Aorta (tissue), 5 donors: ENCODE measurements at places on chromosomes 13 and 19.

DNA sequence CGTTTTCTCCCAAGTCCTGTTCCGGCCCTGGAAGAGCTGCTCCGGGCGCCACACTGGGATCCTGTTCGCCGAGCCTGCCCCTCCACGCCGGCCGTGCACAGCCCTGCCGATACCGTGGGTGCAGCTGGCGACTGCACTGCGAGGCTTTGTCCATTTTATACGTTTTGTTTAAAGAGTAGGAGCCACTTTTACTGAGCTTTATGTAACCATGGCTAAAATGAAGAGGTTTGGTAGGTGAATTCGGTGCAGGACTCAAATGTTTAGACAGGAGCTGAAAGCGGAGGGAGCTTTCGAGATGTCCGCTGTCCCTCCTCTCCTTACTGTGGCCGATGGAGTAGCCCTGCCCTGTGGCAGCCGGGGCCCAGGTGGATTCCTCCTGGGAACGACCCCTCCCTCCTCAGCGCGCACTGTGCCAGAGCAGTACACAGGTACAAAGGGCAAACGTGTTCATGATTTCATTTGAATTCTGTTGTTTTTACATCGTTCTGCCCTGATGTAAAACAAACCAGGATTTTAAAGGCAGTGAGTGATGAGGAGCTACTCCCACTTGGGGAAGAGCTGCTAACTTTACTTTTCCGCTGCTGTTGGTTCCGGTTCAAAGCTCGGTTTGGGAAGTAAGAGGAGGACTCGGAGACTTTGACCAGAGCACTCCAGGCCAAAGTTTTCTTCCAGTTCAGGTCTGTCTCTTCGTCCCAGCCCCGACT lies 1.7 kb downstream of the COL4A2 start:
- peak overlapping the region; percentile 51 for H3K27ac ChIP-seq
- H3K36me3 ChIP-seq: no peaks in the 10 kb centered on the region
- DNase-seq: no peak
- peaks cover 4% of the 10 kb centered on the region for H3K4me1 ChIP-seq

GRCh38 chr13:98517576-98518310 lies 59.2 kb downstream of the STK24 start:
- no peaks in the 10 kb centered on the region for H3K36me3 ChIP-seq
- H3K4me1 ChIP-seq: no peaks in the 10 kb centered on the region
- no peak for DNase-seq
- no peaks in the 10 kb centered on the region for H3K27me3 ChIP-seq
- no peak overlapping the region for H3K4me3 ChIP-seq

GRCh38 chr13:85140192-85140591 lies 659.0 kb downstream of the SLITRK6 start:
- H3K27me3 ChIP-seq: no peaks in the 10 kb centered on the region
- H3K36me3 ChIP-seq: no peaks in the 10 kb centered on the region
- DNase-seq: no peak

DNA sequence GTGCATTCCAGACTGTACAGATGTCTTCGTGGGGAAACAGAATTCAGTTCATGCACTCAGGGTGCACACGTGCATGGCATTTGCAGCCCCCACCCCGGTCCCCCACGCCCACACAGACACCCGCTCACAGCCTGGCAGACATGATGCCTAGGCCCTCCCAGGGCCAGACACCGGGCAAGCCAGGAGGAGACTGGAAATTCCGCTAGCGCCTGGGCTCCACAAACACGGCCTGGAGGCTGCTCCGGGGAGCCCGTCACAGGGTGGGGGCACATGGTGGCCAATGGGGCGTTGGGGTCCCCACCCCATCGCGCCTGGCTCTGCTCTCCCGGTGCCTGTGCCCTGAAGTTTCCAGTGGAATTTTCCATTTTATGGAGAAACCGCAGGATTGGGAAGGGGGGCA lies 3.6 kb downstream of the CILP2 start:
- no peak for DNase-seq
- no peak overlapping the region for H3K27ac ChIP-seq
- H3K27me3 ChIP-seq: no peaks in the 10 kb centered on the region
- no peaks in the 10 kb centered on the region for H3K36me3 ChIP-seq
- H3K4me3 ChIP-seq: no peak overlapping the region

GRCh38 chr19:3106509-3107141 lies 12.5 kb downstream of the GNA11 start:
- H3K36me3 ChIP-seq: no peaks in the 10 kb centered on the region
- H3K27me3 ChIP-seq: no peaks in the 10 kb centered on the region
- no peak overlapping the region for H3K4me3 ChIP-seq
- no peak overlapping the region for H3K27ac ChIP-seq

DNA sequence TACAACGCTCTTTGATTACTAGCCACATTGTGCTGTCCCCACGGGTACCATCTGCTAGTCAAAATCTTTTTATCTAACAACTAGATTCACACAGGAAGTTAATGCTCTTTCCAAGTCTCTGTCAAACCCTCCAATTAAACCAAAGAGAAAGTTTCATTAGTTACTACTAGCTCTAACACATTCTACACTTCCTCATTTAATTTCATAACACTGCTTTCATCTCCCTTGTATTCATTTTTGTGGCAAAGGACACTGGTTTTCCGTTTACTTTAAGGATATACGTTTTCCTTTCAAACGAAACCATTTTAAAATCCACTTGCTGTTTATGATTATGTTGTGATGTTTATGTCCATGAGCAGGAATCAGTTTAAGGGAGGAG lies 5.3 kb downstream of the DYRK1B start:
- no peaks in the 10 kb centered on the region for H3K4me1 ChIP-seq
- no peak overlapping the region for H3K27ac ChIP-seq
- DNase-seq: no peak
- H3K27me3 ChIP-seq: no peaks in the 10 kb centered on the region

- DNase-seq: no peak
- H3K27me3 ChIP-seq: no peaks in the 10 kb centered on the region
- peaks cover 2% of the 10 kb centered on the region for H3K4me1 ChIP-seq
- H3K4me3 ChIP-seq: no peak overlapping the region
- H3K27ac ChIP-seq: no peak overlapping the region
- H3K36me3 ChIP-seq: peaks cover 3% of the 10 kb centered on the region
These were observed 78.6 kb downstream of the SLC7A1 start for GRCh38 chr13:29516880-29517279.

GRCh38 chr13:75749407-75749806 lies 113.3 kb downstream of the LMO7 start:
- H3K4me3 ChIP-seq: no peak overlapping the region
- H3K27me3 ChIP-seq: no peaks in the 10 kb centered on the region
- peak overlapping the region; percentile 14 for H3K27ac ChIP-seq
- H3K36me3 ChIP-seq: no peaks in the 10 kb centered on the region
- H3K4me1 ChIP-seq: no peaks in the 10 kb centered on the region
- DNase-seq: peak; percentile 82

- H3K27me3 ChIP-seq: no peaks in the 10 kb centered on the region
- no peaks in the 10 kb centered on the region for H3K4me1 ChIP-seq
- peak; percentile 71 for DNase-seq
- H3K36me3 ChIP-seq: no peaks in the 10 kb centered on the region
- H3K27ac ChIP-seq: peak overlapping the region; percentile 89
These were observed 15.1 kb upstream of the EPHX3 start for GRCh38 chr19:15247107-15248014.

GRCh38 chr19:35519291-35519690 lies 5.8 kb upstream of the DMKN start:
- no peak for DNase-seq
- no peaks in the 10 kb centered on the region for H3K4me1 ChIP-seq
- no peak overlapping the region for H3K4me3 ChIP-seq

DNA sequence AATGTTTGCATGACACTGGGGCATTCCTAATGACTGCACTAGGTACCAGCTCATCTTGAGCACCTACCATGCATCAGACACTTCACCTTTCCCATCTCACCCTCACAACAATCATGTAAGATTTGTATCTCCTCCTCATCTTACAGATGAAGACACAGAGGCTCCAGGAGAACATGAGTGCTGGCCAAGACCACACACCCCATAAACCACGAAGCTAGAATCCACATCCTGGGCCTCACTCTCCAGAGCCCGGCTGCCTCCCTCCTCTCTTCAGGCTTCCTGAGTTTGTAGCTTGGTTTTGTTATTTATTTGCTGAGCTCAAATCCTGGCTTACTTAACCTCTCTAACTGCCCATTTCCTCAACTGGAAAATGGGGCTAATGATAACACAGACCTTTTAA lies 25.9 kb downstream of the FAM216B start:
- no peaks in the 10 kb centered on the region for H3K27me3 ChIP-seq

DNA sequence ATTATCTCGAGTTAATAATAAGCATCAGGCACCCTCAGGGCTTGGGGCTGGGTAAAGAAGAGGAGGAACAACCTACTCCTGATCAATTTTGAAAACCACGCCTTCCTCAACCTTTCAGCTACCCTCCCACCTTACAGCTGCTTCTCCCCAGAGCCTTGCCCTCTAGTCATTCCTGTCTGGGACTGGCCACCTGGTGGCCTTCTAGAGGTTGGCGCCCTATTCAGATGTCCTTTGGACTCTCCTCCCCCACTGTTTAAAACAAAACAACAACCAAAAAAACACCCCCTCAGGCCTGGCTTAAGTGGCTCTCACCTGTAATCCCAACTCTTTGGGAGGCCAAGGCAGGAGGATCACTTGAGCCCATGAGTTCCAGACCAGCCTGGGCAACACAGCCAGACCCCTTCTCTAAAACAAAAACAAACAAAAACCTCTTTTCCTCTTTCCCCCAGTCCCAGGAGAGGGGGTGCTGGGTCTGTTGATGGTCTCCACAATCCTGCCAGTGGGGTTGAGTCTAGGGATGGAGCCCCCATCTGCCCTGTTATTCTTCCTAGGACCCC lies 62.3 kb downstream of the CCDC70 start:
- H3K4me3 ChIP-seq: no peak overlapping the region
- DNase-seq: no peak
- no peaks in the 10 kb centered on the region for H3K27me3 ChIP-seq

DNA sequence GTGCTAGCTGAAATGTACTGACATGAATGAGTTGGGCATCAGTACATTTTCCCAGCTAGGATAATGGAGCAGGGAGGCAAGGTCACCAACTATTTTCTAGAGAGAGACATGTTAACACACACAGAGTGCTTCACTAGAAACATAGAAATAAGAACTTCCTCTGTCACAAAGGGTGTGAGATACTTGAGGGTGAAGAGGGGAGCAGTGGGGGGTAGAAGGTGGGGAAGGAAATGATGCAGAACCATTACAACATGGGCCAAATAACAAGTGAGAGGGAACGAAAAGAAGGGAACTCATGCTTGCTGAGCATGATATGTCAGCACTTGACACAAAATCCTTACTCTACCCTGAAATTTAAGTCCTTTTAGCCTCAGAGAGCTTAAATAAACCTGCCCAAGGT lies 87.8 kb upstream of the RFC3 start:
- no peaks in the 10 kb centered on the region for H3K4me1 ChIP-seq
- H3K36me3 ChIP-seq: no peaks in the 10 kb centered on the region
- no peaks in the 10 kb centered on the region for H3K27me3 ChIP-seq
- no peak for DNase-seq

DNA sequence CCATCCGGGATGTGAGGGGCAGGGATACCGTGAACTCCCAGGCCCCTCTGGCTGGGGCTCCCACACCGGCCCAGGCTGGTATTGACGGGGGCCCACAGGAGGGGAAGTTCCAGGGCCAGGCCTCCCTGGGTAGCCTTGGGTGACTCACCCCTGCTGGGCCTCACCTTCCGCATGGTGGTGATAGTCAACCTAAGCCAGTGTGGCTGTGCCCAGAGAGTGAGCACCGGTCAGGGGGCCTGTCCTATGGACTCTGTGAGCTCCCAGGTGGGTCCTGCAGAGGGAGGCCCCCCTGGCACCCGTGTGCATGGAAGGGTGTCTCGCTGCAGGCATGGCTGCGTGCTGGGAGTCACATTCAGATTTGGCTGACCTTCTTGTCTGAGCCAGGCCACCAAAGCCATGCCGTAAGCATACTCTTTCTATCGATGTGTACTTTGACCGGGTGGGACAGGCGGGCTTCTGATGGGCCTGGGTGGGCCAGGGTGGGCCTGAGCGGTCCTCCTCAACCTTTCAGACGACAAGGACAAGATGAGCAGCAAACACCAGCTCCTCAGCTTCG lies 27.6 kb downstream of the DHX34 start:
- H3K4me3 ChIP-seq: no peak overlapping the region
- H3K36me3 ChIP-seq: peaks cover 12% of the 10 kb centered on the region
- DNase-seq: no peak
- no peaks in the 10 kb centered on the region for H3K27me3 ChIP-seq
- H3K27ac ChIP-seq: no peak overlapping the region

DNA sequence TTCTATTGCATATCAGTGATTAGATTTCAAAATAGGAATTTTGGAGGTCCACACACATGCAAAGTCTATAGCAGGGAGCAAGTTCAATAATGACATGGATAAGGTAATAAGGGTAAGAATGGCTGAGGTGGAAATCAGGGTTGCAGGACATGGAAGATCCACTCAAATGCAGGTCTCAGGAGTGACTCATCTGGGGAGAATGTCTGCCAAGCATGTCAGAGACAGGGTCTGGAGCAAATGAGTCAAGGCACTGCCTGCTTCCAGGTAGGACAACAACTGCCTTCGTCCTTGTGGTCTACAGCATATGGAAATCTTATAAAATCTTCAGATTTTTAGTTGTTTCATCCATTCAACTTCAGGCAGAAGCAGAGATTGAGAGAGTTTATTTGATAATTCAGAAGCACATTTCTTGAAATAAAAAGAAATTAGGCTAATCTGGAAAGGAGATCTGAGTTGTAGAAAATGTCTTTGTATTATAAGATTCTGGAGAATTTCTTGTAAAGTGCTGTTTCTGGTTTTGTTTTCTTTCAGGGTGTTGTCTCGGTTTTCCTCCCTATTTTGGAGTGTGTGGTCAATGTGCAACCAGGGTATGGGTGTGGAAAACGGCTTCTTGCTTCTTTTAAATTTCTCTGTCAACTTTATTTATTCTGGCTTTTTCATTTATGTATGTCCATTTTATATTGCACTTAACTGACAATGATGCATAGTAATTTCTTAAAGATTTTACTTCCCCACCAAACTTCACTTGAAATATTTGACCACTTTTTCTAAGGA lies 748.8 kb downstream of the LIG4 start:
- no peak overlapping the region for H3K27ac ChIP-seq
- H3K27me3 ChIP-seq: no peaks in the 10 kb centered on the region
- no peak for DNase-seq
- no peaks in the 10 kb centered on the region for H3K4me1 ChIP-seq

DNA sequence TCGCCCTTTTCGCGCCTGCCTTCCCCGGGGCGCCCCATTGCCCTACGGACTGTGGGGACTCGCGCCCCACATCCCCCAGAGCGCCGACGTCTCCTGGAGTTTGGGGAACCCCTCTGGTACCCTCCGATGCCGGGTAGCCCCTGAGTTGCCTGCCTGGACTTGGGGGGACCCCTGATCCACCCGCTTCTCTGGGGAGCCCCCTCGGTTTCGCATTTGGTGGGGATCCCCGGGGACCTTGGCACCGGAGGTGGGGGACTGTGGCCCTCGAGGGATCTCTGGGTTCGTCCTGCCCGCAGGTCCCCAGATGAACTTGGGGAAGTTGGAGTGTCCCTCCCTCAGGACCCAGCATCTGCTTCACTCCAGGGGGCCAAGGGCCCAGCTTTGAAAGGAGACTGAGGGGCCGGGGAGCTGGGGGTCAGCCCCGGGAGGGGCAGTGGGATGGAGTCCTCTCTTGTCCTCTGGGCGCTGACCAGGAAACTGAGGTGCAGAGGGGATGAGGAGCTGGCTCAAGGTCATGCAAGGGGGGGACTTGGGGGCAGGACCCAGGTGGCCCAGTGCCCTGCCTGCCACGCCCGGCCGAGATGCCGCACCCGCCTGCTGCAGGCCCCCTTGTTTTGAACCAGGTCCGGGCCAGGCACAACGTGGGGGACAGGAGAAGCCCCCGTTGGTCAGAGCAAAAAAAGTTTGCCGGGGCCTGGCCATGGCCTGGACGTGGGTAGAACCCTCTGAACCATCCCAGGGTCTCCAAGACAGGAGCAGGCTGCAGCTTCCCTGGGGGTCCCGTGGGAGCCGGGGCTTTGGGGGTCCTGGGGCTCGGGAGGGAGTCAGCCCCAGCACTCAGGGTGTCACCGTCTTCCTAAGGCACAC lies 1.0 kb downstream of the EFNA2 start:
- H3K27me3 ChIP-seq: no peaks in the 10 kb centered on the region
- H3K4me1 ChIP-seq: no peaks in the 10 kb centered on the region
- no peak overlapping the region for H3K4me3 ChIP-seq
- no peak overlapping the region for H3K27ac ChIP-seq
- DNase-seq: no peak
- no peaks in the 10 kb centered on the region for H3K36me3 ChIP-seq
